ENCODE measurements at places on chromosomes 7 and 10.
A peak's percentile ranks its signal among the peaks of the same experiment; 100 is the strongest.

DNA sequence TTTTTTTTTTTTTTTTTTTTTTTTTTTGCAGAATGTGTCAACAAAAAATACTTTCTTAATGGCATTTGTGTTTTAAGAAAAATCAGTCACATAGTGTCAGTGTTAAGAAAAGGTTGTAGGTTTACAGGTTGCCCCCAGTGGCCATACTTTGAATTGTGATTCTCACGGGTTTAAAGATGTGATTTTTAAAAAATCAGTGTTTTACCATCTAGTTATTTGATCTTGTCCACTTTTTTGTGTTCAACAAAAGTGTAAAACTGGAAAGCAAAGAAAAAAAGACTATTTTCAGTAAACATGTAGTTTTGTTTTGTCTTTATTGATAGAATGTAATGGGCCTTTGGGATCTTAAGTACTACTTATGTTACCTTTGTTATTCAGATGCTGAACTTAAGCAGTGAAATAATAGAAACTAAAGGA lies 25.7 kb downstream of the SUV39H2 start:
- DNase-seq: peak; percentile 18

- DNase-seq: no peak
These were observed 208.1 kb upstream of the TCF7L2 start for GRCh38 chr10:112741830-112742402.

GRCh38 chr7:131131746-131132431 lies 195.8 kb upstream of the MKLN1 start:
- DNase-seq: no peak

DNA sequence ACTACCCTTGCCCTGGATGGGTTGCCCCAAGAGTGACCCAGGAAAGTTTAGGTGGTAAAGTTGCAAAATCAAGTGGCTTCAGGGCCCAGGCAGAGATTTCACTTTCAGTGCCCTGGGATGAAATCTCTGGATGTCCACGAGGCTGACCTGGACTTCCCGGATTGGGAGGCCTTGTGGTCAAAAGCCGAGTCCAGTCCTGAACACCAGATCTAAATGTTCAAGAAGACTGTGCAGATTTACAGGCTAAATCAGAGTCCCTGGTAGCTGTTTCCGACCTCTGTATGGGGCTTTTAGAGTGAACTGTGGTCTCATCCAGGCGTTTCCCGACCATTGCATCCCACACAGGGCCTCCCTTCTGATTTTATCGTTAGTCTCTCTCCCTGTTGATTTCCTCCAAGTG lies 95.3 kb downstream of the WDR11 start:
- DNase-seq: no peak

DNA sequence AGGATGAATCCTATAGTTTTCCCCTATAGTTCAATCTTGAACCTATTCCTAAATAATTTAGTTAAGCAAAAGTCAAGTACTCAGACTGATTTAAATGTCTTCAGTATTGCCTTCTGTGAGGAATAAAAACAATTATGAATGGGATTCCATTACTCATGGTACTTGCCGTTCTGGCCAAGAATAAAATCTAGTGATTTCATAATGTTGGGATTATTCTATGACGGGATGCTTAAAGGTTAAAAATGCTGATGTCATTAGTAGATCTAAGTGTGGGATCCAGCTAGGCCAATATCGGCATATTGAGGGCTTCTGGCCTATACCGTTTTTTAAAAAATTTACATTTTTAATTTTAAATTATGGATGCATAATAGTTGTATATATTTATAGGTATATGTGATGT lies 5.3 kb downstream of the BPGM start:
- no peak for DNase-seq

DNA sequence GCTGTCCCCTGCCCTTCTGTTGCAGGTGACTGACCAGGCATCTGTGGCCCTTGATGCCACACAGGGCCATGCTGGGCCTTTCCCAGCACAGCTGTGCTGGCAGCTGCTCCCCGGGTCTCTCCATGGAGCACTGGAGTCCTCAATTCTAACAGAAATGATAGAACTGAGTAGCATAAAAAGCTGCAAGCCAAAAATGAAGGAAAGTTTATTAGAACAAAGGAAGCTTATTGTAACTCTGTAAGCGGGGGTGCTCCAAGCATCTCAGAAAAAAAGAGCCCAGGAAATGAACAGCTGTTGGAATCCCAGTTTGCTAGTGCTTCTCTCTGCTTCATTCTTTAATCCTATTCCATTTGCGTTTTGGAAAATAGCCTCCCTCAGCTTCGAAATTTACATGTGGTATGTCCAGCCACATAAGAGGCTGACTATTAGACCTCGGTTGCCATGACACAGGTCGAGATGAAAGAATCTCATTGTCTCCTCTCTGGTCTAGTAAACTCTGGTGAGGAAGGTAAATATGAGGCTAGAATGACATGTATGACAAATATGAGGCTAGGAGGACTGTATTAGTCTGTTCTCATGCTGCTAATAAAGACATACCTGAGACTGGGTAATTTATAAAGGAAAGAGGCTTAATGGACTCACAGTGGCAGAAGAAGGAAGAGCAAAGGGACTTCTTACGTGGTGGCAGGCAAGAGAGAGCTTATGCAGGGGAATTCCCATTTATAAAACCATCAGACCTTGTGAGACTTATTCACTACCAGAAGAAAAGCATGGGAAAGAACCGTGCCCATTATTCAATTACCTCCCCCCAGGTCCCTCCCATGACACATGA lies 23.7 kb downstream of the EPDR1 start:
- no peak for DNase-seq

DNA sequence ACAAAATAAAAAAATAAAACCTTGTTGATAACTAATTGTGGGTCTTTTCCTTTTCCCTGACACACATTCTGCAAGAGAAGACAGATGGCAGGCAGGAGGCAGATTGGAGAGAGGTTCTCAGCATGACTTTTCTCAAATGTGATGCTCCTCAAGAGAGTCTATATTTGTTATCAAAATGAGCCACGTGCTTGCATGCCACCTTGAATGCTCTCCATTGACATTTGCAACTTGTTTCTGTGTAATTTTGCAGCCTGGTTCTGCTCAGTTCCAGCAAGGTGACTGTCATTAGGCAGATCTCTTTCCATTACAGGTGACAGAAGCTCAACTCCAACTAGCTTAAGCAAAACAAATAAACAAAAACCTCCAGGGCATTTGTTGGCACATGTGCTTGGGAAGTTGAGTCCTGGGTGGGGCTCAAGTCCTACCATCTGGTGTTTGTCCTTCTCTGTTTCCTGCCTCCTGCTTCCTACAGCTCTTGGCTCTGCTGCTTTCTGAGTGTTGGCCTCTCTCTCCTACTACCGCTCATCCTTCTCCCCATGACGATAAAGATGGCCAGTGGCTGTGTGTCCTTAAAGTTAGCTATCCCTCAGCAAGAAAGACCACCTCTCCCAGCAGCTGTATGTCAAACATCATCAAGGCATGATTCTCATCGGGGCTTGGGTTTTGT lies 56.7 kb downstream of the GRK5 start:
- DNase-seq: no peak

GRCh38 chr10:71984809-71985388 lies 20.7 kb downstream of the CHST3 start:
- no peak for DNase-seq

DNA sequence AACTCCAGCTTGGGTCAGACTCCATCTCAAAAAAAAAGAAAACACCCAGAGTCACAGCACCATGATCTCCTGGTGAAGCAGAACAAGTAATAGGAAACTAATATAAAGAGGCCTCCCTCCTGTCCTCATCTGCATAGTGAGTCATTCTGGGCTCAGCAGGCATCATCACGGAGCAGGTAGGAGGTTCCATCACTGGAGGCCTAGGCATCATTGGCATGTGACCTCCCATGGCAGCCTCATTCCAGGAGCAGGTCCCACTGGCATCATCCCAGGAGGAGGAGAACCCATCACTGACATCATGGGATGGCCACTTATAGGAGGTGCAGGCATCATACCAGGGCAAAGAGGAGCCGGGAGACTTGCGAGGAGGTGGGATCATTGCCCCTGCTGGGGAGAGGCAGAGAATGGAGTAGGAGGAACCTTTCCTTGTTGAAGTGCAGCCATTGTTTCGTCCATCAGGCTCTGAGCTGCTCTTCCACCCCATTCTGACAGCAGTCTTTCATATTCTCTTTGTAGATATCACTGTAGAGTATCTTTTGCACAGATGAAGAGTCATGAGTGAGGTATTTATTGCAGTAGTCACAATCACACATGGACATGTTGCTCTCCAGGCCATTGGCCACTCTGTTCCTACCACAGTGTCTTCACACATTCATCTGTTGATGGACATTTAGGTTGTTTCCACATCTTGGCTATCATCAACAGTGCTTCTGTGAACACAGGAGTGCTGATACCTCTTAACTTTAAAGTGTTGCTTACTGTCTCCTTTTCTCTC lies 73.8 kb downstream of the OSBPL3 start:
- peak; percentile 61 for DNase-seq

Measured in activated CD4-positive, alpha-beta T cell treated with anti-CD3 and anti-CD28 coated beads, Interleukin-2, Interleukin-4, amounts not matched to agents 100 ng/mL and 50 ng/mL, durations not matched to agents 16 hours and 8 hours (primary cell).